ENCODE measurements at places on chromosomes 6 and 20.

DNA sequence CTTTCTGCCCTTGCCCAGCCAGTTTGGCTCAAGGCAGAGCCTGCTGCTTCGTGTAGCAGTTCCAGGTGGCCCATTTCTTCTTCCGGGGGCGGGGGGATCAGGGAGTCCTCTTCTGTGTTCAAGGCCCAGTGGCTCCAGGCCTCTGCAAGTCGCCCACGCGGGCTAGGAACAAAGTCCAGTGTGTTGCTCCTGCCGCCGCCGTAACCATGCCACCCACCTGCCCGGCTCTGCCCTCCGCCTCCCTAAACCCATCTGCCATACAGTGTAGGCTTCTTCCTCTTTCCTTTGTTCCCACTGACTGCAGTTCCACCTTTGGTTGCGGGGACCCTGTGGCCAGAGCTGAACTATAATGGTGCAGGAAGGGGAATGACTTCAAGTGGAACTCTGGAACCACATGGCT, 43.9 kb upstream of the SRF start:
- no peak for DNase-seq

GRCh38 chr6:167778497-167779128, 48.1 kb upstream of the AFDN start:
- DNase-seq, result no peak

DNA sequence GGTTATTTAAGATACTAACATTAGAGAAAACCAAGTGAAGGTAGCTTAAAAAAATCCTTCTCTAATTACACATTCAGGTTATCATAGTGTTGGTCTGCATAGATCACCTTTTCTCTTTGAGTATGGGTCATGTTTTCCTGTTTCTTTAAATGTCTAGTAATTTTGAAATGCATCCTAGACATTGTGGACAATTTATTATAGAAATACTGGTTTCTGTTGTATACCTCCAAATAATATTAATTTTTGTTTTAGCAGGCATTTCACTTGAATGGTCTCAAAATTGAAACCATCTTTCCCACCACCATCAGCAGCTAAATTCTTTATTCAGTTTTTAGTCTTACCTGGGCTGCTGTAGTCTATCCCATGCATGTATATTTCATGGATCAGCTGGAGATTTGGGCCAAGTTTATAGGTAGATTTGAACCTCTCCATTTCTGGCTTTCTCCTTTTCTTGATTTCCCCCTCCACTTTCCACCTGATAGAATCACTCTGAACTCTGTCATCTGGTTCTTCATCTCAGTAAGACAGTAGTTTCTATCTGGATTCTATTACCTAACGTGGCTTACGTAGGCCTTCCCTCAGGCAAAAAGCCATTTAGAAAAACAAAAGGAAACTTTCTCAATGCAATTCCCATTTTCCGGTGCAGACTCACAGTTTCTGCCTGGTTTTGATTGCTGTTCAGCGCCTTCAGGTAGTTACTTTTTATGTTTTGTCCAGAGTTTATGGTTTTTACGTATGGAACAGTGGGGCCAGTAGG, 52.3 kb downstream of the ZFAND3 start:
- DNase-seq, result no peak

DNA sequence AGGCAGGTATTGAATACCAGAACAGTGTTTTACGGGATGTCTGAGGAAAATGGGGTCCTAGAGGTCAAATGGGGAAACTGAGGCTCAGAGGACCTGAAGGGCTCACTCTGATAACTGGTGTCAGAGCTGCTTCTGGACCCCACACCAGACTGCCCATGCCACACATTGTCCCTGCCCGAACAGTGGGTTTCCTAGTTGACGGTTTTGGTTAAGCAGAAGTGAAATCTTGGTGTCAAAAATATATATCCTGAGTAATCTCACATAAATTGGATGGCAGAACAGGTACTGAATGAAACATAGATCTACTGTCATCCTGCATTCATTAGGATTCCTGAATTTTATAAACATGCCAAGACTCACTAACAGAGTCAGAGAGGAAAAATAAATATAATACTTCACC, 16.3 kb downstream of the NOX3 start:
- no peak for DNase-seq

DNA sequence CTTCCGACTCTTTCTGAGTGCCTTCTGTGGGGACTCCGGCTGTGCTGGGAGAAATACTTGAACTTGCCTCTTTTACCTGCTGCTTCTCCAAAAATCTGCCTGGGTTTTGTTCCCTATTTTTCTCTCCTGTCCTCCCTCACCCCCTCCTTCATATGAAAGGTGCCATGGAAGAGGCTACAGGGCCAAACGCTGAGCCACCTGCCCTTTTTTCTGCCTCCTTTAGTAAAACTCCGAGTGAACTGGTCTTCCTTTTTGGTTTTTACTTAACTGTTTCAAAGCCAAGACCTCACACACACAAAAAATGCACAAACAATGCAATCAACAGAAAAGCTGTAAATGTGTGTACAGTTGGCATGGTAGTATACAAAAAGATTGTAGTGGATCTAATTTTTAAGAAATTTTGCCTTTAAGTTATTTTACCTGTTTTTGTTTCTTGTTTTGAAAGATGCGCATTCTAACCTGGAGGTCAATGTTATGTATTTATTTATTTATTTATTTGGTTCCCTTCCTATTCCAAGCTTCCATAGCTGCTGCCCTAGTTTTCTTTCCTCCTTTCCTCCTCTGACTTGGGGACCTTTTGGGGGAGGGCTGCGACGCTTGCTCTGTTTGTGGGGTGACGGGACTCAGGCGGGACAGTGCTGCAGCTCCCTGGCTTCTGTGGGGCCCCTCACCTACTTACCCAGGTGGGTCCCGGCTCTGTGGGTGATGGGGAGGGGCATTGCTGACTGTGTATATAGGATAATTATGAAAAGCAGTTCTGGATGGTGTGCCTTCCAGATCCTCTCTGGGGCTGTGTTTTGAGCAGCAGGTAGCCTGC, 4.8 kb downstream of the PIM1 start:
- no peak for DNase-seq

DNA sequence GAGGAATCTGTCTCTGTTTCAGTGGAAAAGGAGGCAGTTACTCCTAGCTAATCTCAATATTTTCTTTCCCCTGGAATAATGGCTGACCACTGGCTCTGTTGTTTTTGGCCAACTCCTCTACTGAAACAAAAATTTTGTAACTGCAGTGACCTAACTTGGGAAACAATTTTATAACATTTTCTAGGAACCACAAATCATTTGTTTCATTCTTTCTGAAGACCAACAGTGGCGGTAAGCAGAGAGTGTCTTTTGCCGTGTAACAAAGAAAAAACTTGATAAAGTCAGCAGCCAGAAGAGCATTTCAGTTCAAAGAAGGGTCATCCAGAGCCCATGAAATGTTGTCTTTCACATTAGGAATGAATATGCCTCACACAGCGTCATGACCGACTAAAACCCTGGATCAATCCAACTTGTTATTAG, 11.8 kb upstream of the BFSP1 start:
- DNase-seq, result no peak

DNA sequence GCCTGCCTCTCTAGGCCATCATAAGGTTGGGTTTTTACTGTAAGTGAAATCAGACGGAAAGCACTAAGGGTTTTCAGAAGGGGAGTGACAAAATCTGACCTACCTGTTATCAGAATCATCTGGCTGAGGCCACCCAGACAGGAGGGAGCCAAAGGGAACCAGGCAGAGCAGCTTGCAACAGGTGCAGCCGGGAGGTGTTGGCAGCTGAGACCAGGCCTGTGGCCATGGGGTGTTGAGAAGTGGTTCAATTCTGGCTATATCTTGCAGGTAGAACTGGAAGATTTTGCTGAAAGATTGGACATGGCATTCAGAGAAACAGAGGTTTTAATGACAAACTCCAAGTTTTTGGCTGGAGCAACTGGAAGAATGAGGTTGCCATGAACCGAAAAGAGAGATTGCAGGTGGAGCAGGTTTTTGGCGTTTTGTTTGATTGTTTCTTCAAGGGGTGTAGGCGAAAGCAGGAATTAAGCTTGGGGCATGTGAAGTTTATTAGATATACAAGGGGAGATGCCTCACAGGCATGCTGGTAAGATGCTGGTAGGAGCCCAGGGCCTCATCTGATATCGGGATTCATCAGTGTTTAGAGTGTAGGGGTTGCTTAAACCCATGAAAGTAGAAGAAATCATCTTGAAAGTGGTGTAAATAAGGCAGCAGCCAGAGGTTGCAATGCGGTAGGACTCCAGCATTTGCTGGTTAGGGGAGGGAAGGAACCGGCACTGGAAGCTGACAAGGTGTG, 35.1 kb upstream of the MAP3K4 start:
- DNase-seq, result no peak

- no peak for DNase-seq
Measured at GRCh38 chr6:151292974-151293687, 53.4 kb downstream of the AKAP12 start.

DNA sequence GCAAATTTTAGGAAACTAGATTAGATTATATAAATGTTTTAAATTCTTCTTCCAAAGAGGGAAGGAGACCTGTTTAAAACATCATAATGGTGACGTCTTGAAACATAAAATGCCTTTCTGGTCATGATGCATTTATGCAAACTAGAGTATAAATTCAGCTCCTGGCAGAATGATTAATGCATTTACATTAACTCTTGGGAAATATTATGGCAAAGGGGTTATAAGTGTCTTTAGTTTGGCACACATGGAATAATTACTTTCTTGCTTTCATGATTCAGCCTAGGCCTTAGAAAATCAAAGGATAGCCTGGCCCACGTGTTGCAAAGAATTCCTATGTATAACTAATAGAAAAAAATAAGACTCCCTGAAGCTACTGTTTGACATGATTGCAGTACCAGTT, 639.2 kb downstream of the RFPL4B start:
- DNase-seq, result no peak

- DNase-seq, result no peak
Measured at GRCh38 chr20:9223296-9223695, 154.4 kb downstream of the PLCB4 start.

DNA sequence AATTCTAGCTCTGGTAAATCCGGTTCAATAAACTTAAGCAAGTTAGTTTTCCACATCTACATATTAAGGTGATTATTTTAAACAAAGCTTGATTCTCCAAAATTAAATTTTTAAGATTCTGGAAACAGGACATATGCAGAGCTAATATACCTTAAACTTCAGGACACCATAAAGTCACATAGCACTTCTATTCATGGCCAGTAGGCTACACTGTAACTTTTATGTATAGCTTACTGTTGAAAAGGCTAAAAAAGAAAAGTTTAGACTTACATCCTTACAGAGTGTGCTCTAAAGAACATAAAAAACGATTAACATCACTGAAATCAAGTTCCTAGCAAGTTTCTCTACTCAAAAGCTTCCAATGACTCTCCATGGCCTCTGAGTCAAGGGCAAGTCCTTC, 224.7 kb downstream of the PTPRK start:
- DNase-seq, result no peak
